Germinal center (tissue), 1 donor: ENCODE measurements at places on chromosomes 2 and 18.

GRCh38 chr2:207718521-207718920 is 7.1 kb downstream of the CCNYL1 start:
- DNase-seq: no peak

DNA sequence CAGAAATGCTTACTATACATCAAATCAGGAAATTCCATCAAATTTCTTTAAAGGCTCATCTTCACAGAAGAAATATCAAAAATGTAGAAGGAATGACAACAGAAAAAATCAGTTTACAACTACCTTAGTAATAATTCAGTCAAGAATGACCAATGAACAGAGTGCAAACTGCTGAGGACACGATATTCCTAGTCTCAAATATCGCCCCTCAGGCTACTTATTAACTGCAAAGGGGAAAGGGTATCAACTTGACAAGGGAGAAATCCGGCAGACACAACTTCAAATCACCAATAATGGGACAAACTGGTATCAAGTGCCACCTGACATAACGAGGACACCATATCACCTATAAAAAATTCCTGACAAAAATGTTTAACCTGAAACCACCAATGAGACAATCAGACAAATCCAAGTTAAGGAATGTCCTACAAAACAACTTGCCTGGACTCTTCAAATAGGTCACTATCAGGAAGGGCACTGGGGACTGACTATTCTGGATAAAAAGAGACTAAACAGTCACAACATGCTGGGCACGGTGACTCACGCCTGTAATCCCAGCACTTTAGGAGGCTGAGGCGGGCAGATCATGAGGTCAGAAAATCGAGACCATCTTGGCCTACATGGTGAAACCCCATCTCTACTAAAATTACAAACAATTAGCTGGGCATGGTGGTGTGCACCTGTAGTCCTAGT is 12.8 kb downstream of the COX7A2L start:
- DNase-seq: no peak

GRCh38 chr2:176099159-176099727 is 352 bp upstream of the HOXD12 start:
- DNase-seq: no peak

DNA sequence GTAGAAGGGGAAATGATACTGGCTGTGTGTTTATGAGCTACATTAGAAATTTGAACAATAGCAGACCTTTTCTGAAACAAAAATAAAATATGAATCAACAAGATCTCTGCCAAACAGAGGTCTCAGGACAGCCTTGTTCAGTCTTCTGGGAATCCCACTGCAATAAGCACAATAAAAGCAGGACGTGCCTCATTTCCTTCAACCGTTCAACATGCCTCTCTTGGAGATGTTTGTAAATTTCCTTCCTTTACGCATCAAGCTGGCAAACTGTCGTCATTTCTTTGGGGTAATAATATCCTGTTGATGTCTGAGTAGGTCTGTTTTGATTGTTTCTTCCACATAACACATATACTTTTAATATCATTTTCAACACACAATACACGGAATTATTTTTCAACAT is 77.2 kb downstream of the TCF4 start:
- DNase-seq: no peak

GRCh38 chr18:9404565-9405060 is 70.0 kb downstream of the TWSG1 start:
- peak; percentile 47 for DNase-seq

- DNase-seq: no peak
Observed at GRCh38 chr2:213084261-213084660, 67.2 kb downstream of the IKZF2 start.

DNA sequence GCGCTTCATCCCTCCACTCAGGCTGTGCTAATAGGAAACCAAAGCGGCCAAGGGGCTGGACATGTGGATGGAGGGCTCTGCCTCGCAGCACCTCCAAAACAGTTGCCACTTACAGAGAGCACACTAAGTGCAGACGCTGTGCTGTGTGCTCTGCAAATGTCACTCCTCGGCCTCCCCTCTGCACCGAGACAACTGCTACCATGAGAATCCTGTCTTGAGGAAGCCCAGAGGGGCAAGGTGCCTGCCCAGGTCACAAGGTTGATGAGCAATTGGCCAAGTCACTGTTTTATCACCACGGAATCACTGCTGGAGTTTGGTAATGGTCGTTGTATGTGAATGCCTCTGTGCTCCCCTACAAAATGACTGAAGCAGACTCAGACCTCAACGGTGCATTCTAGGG is 132.2 kb downstream of the SEPTIN10 start:
- DNase-seq: no peak

DNA sequence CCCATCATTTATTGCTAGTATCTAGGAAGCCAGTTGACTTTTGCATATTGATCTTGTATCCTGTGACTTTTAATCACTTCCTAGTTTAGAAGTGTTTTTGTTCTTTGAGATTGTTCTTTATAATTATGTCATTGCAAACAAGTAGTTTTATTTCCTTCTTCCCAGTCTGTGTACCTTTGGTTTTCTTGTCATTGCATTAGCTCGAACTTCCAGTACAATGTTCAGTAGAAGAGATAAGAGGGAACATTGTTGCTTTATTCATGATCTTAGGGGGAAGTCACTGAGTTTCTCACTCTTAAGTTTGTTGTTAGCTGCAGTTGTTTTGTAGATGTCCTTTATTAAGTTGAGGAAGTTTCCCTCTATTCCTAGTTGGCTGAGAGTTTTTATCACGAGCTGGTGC is 61.0 kb downstream of the TRAPPC12 start:
- DNase-seq: no peak

GRCh38 chr2:134142903-134143302 is 111.0 kb upstream of the MGAT5 start:
- no peak for DNase-seq

GRCh38 chr2:226511311-226511710 is 288.3 kb downstream of the IRS1 start:
- DNase-seq: no peak

DNA sequence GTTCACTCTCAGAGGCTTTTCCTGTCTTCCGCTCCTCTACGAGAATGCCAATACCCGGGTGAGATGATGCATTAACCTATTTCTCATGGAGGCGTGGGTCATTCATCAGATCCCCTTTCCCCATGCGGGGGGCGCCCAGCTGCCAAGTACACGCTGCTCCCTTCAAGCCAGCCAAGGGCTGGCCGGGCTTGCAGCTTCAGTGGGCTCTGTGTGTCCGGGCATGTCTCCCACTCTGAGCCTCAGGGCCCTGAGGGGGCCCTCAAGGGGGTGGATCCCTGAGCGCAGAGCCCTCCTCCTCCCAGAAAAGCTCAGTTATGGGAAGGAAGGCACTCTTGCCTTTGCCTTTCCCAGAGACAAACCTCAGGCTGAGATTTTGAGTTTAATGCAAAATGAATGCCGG is 431.8 kb upstream of the MYT1L start:
- DNase-seq: no peak

- DNase-seq: no peak
Observed at GRCh38 chr18:25284861-25285550, 67.0 kb downstream of the ZNF521 start.

DNA sequence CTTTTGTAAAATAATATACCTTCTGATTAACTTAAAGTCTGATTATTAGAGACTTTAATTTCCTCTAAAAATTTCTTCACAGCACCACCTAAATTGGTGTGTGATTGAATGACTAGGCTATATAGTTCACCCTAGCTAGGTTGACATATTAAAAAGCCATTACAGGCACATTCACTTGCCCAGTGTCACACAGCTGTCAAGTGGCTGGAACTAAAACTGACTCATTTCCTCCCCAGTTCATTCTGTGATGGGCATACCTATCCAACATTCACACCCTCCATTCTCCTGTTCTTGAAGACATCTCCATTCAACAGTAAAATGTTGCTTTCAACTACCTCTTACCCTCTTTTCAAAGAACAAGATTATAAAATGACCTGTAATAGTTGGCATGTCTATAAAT is 334.5 kb downstream of the ARHGAP15 start:
- DNase-seq: no peak

DNA sequence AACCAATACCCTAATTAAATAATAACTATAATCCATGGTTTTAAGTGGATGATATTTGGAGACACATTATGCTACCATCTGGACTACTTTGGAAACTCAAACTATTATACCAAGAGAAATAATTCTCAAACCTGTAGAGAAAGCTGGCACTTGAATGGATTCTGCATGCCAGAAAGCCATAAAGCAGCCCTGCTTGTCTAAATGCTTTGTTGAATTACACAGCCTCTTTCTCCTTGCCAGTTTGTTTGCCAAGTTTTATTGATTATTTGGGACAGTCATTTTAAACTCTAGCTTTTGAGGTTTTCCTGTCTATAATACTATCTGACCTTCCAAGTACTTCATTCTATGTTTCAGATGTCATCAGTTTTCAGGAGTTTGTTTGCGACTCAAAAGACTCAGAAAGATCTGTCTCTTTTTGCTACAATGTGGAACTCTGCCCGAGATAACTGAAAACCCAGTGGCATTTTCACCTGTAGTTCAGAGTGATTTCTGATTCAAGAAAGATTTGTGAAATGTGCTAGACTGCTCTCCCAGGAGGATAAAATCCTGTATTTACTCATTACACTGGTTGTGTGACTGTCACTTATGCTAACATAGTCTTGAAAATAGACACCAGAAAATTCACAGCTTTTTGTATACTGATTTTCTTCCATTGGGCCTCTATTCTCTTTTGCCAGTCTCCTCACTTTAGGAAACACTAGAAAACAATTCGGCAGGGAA is 29.2 kb upstream of the MBOAT2 start:
- DNase-seq: no peak

- DNase-seq: no peak
Observed at GRCh38 chr2:22958308-22958707, 426.7 kb upstream of the KLHL29 start.

DNA sequence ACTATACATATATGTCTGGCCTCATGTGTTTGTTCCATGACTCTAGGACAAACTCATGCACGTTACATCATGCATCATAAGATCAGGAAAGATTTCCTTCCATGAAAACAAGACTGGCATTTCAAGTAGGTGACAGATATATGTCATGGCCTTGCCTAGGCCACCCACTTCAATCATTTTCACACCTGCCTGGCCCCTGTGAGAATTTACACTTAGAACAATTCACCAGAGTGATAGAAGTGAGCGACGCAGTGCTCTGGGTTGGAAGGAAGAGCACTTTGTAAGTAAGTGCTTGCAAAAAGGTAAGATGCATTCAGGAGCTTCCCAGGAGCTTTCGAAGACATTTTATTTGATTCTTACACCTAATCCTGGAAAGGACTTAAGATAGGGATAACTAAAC is 39.5 kb downstream of the TMEM163 start:
- no peak for DNase-seq

DNA sequence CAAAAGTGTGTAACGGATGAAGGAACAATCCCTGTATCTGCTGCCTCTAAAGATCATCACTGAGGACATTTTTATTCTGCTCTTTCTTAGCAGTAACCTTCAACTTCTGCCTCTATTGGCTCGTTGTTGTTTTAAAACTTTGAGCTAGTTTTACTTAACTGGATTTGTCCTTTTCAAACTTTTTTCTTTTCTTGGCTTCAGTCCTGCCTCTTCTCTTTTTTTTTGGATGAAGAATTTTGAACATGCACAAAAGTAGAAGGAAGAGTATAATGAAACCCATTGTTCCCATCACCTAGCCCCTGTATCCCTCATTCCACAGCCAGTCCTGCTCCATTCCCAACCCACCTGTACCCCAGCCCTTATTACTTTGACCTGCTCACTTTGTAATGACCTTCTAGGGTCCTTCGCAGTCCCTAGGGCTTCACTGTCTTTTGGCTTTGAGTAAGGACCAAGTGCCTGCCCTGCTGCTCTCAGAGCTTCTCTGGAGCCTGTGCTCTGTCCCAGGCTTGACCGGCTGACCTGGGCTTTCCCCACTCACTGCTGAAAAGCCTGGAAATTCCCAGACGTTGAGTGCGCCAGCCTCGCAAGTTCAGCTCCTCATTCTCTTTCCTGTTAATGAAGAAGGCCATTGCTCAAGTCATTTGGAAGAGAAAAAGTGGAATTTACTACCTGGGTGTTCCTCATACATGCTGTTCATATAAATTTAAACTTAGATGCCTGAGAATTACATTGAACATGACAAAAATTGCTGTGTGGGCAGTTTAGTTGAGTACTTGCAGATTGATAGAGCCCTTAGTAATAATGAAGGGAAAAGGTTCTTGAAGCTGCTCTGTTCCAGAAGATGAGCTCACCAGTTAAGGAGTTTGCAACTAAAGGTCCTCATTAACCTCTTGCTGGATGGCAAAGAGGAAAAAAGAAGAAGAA is 149.3 kb upstream of the ALPP start:
- DNase-seq: no peak

DNA sequence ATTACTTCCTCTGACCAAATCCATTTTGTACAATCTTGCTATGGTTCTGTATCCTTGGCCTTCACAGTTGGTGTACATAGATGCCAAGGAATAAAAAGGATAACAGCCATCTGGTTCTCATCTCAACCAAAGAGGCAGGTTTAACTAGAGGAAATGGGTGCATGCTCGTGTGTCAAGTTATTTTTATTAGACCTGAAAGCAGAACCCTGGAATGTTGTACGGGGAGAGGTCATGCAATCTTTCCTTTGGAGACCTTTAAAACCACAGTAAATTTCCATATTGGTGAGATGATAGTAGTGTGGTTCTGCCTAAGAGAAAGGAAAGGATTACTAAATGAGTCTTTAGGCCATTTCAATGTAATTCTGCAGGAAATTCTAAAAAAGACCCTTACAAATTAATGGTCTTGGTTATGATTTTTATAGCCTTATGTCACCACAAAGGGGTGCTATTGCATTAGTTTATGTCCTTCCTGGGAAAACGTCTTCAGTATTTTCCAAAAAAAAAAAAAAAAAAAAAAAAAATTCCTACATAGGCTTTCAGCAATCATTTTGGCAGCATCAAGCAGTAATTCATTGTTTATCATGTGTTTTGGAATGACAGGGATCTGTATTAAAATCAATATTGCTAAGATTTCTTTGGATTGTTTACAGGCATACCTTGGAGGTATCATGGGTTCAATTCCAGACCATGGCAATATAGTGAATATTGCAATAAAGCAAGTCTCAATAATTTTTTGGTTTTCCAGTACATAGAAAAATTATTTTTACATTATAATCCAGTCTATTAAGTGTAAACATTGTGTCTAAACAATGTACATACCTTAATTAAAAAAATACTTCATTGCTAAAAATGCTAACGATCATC is 270.8 kb downstream of the NYAP2 start:
- DNase-seq: no peak

GRCh38 chr2:23578964-23579671 is 194.1 kb downstream of the KLHL29 start:
- DNase-seq: no peak

DNA sequence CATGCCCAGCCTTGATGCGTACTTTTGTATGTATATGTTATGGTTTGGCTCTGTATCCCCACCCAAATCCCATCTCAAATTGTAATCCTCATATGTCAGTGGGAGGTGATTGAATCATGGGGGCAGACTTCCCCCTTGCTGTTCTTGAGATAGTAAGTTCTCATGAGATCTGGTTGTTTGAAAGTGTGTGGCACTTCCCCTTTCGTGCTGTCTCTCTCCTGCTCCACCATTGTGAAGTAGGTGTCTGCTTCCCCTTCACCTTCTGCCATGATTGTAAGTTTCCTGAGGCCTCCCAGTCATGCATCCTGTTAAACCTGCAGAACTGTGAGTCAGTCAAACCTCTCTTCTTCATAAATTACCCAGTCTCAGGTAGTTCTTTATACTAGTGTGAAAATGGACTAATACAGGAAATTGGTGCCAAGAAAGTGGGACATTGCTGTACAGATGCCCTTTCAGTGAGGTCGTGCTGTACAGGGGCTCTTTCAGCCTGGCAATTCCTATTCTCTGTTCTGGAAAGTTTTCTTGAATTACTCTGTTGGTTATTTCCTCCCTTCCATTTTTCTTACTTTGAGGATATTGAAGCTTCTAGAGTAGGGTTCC is 38.2 kb downstream of the KCMF1 start:
- DNase-seq: no peak

- no peak for DNase-seq
Observed at GRCh38 chr2:105407946-105408743, 9.3 kb upstream of the FHL2 start.
